ENCODE measurements at places on chromosomes 5 and 9. TPM values are rescaled to one million over a fixed set of nuclear protein-coding genes. Genes with fewer than 3 reads are reported as not detected.
A peak's percentile ranks its signal among the peaks of the same experiment; 100 is the strongest.

- DNase-seq = no peak
Measured at GRCh38 chr9:130640681-130641080, 23.7 kb upstream of the PRDM12 start.

DNA sequence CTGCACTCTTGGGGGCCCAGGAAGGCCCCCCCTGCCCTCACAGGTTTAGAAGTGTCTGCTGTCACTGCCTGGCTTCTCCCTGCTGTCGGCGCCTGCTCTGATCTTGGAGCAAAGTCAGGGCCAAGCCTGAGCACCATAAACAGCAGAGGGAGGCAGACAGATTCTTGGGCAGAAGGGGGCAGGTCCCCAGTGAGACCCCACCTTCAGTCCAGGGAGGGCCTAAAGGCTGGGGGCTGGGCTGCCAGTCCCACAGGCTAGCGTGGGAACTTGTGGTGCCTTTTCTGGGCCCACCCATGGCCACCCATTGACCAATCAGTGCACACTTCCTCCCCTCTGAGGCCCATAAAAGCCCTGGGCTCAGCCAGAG is 124.0 kb downstream of the OLFM1 start:
- DNase-seq = no peak

The SOHLH1 gene
- total RNA-seq = not detected

- DNase-seq = no peak
Measured at GRCh38 chr5:40360685-40361084, 319.0 kb upstream of the PTGER4 start.

The C9orf50 gene
- total RNA-seq = not detected

GRCh38 chr9:18438951-18439350 is 35.0 kb upstream of the ADAMTSL1 start:
- DNase-seq = no peak

The HSD17B3 gene
- total RNA-seq = 1.0 TPM

GRCh38 chr9:134349936-134350335 is 23.7 kb downstream of the RXRA start:
- no peak for DNase-seq

GRCh38 chr5:120152472-120152871 is 311.6 kb upstream of the PRR16 start:
- no peak for DNase-seq

The SLC36A3 gene
- total RNA-seq = not detected

GRCh38 chr5:144205141-144205551 is 34.5 kb downstream of the KCTD16 start:
- peak; percentile 72 for DNase-seq

DNA sequence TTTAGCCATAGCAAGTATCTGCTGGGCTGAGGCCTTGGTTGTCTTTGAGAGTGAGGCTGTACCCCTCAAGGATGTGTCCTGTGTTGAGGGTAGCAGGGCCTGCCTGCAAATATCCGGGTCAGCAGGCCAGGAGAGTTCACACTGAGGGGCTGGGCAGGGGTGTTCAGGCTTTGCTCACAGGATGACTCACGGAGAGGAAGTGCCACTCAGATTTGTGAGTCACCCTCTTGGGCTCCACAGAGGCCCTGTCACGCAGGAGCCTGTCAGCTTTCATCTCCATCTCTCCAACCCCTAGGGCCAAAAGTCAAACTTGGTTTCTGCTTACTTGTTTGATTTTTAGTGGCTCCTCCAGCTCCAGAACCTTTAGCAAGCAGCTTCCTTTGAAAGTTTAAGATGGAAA is 211.5 kb downstream of the SEC61B start:
- no peak for DNase-seq

DNA sequence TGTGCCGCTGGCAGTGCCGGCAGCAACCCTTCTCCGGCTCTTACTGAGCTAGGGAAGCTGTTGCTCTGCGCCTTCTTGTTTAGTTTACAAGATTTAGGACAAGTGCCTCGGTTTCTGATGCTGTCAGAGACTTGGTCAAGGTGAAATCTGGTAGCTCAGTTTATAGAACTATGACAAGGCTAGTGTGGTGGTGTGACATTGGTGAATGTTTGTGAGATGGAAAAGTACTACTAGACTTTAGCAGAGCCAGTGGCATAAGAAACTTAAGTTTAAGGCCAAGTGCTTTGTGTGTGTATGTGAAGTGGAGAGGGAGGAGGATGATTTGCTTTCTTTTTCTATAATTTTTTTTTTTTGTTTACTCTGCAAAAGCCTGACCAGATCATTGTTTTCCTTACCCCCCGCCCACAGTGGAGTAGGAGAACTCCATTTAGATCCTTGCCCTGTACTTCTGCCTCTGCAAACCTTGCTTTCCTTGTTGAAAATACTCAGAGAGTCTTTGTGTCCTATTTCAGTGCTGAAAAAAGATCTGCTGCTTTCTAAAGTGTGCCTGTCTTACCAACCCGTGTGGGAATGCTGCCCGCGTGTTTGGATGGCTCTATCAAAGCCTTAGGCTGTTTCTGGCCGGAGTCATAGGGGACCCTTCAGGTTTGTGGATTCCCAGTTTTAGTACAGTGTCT is 75.9 kb downstream of the TRIO start:
- DNase-seq = no peak

DNA sequence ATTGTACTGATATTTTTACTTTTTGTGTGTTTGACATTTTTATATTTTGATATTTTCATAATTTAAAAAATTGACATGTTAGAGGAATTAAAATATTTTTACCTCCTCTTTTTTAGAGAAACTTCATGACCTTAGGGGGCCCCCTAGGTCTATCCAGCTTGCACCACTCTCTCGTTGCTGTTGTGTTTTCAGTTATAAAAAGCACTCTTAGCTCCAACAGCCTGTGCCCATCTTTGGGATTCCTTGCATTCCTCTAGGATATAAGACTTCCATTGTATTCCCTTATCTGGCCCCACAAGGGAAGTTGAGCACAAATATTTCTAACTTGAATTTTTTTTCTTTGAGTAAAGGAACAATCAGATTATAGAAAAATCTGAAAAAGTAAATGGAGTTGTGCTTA is 245.3 kb downstream of the SH3GL2 start:
- no peak for DNase-seq

The CTXN3 gene
- not detected for total RNA-seq

The ELOVL7 gene
- total RNA-seq = 10.9 TPM

DNA sequence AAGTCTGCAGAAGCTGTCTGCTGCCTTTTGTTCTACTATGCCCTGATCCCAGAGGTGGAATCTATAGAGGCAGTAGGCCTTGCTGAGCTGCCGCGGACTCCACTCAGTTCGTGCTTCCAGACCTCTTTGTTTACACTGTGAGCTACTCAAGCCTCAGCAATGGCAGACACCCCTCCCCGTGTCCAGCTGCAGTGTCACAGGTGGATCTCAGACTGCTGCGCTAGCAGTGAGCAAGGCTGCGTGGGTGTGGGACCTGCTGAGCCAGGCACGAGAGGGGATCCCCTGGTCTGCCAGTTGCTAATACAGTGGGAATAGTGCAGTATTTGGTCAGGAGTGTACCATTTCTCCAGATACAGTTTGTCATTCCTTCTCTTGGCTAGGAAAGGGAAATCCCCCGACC is 99.6 kb downstream of the SLCO4C1 start:
- DNase-seq = no peak

DNA sequence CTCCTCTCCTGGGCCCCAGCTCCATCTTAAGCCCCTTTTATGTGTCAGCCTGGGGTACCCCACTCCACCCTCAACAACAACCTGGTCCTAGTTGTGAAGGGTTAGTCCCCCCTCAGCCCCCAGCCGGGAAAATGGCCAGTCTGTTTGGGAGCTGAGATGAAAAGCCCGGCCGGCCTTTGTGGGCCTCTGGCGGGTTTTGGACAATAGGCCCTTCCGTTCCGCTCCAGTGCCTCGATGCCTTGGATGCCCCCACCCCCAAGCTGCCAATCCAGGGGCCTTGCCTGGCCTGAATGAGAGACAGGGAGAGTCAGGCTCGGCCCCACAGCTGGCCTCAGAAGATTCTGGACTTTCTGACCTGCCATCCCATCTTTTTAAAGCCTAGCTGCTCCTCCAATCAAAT is 9.2 kb downstream of the CNTFR start:
- no peak for DNase-seq

The TMC1 gene
- total RNA-seq = not detected

- no peak for DNase-seq
Measured at GRCh38 chr5:130981663-130982062, 183.4 kb downstream of the HINT1 start.

- no peak for DNase-seq
Measured at GRCh38 chr5:159456722-159457465, 126.6 kb upstream of the IL12B start.

- DNase-seq = no peak
Measured at GRCh38 chr5:127296321-127296720, 5.7 kb downstream of the MEGF10 start.

GRCh38 chr5:88702332-88702731 is 180.7 kb downstream of the MEF2C start:
- DNase-seq = no peak

The PCDHA1 gene
- total RNA-seq = not detected

- DNase-seq = no peak
Measured at GRCh38 chr5:9775339-9775738, 145.2 kb upstream of the TAS2R1 start.

The PCDHGA6 gene
- total RNA-seq = 2.9 TPM

DNA sequence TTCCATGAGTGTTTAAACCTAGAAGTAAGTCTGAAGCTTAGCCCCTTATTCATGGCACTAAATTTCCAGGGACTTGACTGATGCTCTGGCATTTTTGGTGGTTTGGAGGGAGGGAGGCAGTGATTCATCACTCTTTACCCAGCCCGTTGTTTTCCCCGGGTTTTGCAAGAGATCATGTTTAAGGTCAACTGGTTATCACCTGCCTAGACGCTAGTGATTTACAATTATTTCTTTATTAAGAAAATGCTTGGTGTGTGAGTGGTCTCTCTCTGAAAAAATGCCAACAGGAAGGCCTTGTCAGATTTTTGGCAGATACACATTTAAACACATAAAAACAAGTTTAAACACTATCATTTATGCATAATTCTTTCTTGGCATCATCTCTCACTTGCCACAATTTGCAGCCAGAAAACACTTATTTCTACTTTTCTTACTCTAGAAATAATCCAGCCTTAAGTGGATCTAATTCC is 737.9 kb upstream of the ZNF608 start:
- DNase-seq = no peak

GRCh38 chr9:95725045-95725444 is 150.4 kb upstream of the ERCC6L2 start:
- DNase-seq = no peak

The IGFBPL1 gene
- total RNA-seq = 3.2 TPM

GRCh38 chr9:137606734-137607138 is 1.2 kb downstream of the ARRDC1 start:
- DNase-seq = peak; percentile 89

The BARX1 gene
- total RNA-seq = not detected

GRCh38 chr9:16315720-16316119 is 554.8 kb downstream of the BNC2 start:
- DNase-seq = no peak

GRCh38 chr5:171275841-171276544 is 33.1 kb upstream of the TLX3 start:
- DNase-seq = no peak

The NTNG2 gene
- total RNA-seq = 4.6 TPM

GRCh38 chr5:129909225-129909624 is 5.0 kb downstream of the CHSY3 start:
- no peak for DNase-seq

The STC2 gene
- 5.5 TPM for total RNA-seq

The SLC23A1 gene
- 0.84 TPM for total RNA-seq

The CBY3 gene
- not detected for total RNA-seq

- DNase-seq = no peak
Measured at GRCh38 chr9:86337469-86338108, 16.6 kb downstream of the TUT7 start.

DNA sequence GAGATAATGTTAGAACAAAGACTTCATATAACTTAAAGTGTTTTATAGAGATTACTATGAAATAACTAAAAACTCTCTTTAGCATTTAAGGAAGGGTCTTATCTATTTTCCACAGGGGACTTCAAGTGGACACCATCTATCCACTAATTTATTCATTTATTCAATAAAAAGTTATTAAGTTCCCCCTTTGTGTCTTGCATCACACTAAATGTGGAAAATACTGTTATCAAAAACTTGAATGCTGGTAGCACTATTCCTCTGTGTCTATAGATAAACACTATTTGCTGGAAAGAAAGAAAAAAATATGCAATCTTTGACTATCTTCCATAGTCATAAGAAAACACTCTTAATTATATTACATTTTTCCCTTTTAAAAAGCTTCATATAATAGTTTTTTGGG is 20.1 kb upstream of the ZNF622 start:
- no peak for DNase-seq

GRCh38 chr5:68369457-68370125 is 154.0 kb downstream of the PIK3R1 start:
- DNase-seq = no peak

The PCDHGA10 gene
- total RNA-seq = 3.9 TPM

GRCh38 chr5:68499987-68500386 is 284.4 kb downstream of the PIK3R1 start:
- no peak for DNase-seq

The SEMA5A gene
- total RNA-seq = 29.5 TPM

DNA sequence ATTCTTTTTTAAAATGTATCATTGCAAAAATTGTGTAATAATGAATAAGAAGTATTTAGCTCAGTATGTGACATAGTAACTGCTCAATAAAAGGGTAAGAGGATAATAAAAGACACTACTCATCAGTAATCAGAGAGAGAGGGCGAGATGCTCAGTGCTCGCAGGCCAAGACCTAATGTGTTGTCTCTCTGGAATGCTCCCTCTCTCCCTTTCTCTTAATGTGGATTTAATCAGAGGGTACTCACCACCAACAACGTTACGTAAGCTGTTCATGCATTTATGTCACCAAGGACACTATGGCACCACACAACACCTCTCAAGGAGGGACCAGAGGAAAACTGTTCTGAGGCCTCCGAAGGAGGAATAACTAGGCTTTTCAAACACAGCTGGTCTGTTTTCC is 42.5 kb downstream of the WHRN start:
- no peak for DNase-seq

DNA sequence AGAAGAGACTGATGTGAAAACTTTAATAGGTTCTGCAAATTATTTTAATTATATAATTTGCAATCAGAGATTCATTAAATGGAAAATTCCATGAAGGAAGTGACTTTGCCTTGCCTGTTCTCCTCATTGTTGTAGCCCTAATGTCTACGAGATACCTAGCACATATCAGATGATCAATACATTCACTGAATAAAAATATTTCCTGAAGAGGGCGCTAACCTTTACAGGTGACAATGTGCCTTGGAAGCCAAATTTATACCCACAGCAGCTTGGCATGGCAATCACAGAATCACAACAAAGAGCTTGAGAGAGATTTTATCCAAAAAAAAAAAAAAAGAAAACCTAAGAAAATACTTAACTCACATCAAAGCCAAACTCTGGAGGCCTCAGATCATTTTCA is 17.4 kb downstream of the HAUS6 start:
- DNase-seq = no peak
